NCI-H1105 (cell line): ENCODE measurements at places on chromosomes 1 and 21.

DNA sequence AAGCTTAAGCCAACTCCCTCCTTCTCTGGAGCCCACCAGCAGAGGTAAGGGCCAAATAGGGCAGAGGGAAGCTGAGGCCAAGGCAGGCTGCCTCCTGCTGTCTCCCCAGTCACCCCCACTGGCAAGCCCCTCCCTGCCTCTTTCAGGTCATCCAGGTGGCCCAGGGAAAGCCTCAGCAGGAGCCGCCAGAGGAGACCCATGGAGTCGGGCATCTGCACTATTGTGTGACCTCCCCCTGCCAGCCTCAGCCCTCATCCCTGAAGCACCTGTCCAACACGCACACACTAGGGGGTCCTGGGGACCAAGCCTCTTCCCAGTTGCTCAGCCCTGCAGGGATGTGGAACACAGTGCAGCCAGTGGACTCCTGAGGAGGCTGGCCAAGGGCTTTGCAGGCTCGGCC, 5.3 kb upstream of the NAXE start:
- no peak for DNase-seq

DNA sequence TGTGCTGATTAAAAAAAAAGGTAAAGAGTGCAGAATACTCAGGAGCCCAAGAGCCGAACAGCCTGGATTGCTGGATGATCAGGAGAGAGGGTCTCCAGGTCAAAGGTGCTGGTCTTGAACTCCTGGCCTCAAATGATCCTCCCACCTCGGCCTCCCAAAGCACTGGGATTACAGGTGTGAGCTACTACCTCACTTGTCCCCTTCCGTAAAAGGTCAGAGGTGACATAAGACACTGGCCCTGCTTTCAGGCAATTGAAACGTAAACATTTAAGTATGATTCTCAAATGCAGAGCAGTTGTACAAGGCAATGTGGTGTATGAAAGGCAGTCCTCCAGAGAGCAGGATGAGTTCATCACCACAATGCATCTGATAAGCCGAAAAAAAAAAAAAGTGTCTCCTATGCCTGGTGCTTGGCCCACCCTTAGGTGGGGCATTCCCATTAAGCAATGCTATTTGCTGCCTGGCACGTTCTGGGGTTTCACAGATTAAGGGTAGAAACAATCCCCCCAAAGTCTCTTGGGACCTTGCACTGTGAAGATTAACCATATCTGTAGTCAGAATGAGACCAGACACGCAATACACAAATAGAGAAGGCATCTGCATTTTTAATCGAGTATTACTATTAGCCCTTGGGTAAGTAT, 47.7 kb downstream of the PARP1 start:
- DNase-seq, result no peak

DNA sequence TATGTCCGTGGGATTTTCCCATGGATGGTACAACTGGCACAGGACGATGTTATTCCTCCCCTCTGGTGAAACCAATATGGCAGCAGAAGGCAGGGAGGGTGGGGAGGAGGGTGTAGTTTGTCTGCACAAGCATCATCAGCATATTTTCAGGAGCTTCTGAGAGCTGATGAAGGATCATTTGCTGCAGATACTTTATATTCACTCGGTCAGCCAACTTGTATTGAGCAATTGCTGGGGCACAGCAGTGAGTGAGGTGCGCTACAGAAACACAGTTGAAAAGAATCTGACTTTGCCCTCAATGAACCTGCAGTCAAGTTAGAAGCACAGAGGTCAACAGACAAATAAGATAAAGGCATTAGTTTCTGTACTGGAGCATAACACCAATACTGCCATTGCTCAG, 13.0 kb downstream of the PKP1 start:
- DNase-seq, result no peak

DNA sequence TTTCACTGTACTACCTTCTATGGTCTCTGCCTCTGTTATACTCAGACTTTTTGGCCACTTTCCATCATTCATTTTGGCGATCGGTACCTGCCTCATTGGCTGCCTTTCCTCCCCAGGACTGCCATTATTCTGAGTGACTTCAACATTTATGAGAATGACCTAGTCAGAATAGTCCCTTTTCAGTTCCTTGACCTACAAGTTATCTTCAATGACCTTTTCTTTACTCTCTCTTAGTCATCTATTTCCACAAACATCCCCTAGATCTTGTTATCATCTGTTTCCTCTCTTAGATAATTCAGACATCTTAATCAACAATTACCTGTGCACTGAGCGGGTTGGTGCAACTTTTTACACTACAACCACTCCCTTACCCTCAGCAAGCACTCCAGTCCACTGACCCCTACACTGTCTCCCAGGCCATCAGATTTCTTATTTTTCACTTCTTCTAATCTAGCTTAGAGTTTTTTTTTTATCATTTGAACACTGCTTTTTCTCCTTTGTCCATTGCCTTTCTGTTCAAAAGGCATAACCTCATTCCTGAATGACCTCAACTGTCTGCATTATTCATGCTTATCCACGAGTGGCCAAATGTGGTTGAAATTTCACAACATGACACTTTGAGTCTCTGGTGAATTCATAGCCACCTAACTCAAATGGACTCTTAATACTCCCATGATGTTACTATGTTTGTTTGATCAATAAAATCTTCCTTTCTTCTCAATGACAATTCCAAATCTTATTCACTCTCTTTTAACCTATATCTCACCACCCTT, 112.7 kb downstream of the HMCN1 start:
- DNase-seq, result no peak

GRCh38 chr1:78718566-78718965, 68.9 kb downstream of the IFI44 start:
- no peak for DNase-seq

DNA sequence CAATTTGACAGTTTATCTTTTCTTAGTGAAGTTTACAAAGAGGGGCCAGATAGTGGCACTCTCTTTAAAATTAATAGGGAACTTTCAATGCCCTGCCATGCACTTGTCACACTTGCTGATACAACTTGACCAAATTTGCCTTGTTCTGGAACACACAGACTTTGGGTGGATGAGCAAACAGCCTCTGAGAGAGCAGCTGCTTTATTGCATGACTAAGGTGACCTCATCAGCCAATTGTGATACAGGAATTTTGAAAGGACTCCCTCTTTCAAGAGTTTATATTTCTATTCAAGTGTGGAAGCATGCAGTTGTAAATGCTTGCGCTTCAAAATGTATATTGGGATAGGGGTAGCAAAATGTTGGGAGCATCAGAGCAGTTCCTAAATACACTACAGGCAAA, 2.1 kb upstream of the RGS1 start:
- no peak for DNase-seq
